ENCODE measurements at places on chromosomes 1 and 21.

- H3K27me3 ChIP-seq, result no peaks in the 10 kb centered on the region
- no peak overlapping the region for H3K27ac ChIP-seq
- peaks cover 7% of the 10 kb centered on the region for H3K4me1 ChIP-seq
- H3K36me3 ChIP-seq, result no peaks in the 10 kb centered on the region
These were observed 293.8 kb upstream of the USP25 start for GRCh38 chr21:15436031-15436430.

DNA sequence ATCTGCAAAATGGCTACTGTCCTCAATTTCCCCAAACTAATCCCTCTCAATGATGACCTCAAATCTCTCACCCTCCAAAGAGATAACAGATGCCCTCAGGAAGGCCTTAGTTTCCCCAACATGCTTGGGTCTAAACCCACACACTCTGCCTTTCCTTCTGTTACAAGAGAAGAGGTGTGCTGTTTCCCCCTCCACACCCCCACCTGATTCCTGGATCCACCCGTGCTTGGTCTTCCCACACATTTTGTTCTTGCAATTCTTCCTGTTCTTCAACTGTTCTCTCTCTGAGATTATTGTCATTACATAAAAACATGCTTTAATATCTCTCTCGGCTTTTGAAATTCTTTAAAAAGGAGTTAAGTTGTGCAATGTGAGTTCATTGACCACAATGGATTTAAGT lies 5.7 kb upstream of the CBR3 start:
- no peaks in the 10 kb centered on the region for H3K27me3 ChIP-seq
- no peak overlapping the region for H3K4me3 ChIP-seq
- DNase-seq, result no peak
- no peak overlapping the region for H3K27ac ChIP-seq

- no peaks in the 10 kb centered on the region for H3K4me1 ChIP-seq
- no peak overlapping the region for H3K27ac ChIP-seq
- no peaks in the 10 kb centered on the region for H3K27me3 ChIP-seq
- H3K36me3 ChIP-seq, result no peaks in the 10 kb centered on the region
- DNase-seq, result no peak
- no peak overlapping the region for H3K4me3 ChIP-seq
These were observed 579.6 kb upstream of the NR5A2 start for GRCh38 chr1:199447906-199448305.

GRCh38 chr1:110945626-110946025 lies 18.1 kb downstream of the LRIF1 start:
- H3K27ac ChIP-seq, result no peak overlapping the region
- no peak overlapping the region for H3K4me3 ChIP-seq
- DNase-seq, result no peak
- no peaks in the 10 kb centered on the region for H3K36me3 ChIP-seq
- no peaks in the 10 kb centered on the region for H3K4me1 ChIP-seq

- peaks cover 30% of the 10 kb centered on the region for H3K4me1 ChIP-seq
- DNase-seq, result peak; percentile 63
- H3K36me3 ChIP-seq, result no peaks in the 10 kb centered on the region
- H3K27ac ChIP-seq, result peak overlapping the region; percentile 12
- H3K4me3 ChIP-seq, result no peak overlapping the region
These were observed 8.2 kb upstream of the CAP1 start for GRCh38 chr1:40032240-40032891.

Measured in psoas muscle (tissue), 8 donors.